ENCODE measurements at places on chromosomes 5 and 9. TPM values are rescaled to one million over a fixed set of nuclear protein-coding genes. Genes with fewer than 3 reads are reported as not detected.

DNA sequence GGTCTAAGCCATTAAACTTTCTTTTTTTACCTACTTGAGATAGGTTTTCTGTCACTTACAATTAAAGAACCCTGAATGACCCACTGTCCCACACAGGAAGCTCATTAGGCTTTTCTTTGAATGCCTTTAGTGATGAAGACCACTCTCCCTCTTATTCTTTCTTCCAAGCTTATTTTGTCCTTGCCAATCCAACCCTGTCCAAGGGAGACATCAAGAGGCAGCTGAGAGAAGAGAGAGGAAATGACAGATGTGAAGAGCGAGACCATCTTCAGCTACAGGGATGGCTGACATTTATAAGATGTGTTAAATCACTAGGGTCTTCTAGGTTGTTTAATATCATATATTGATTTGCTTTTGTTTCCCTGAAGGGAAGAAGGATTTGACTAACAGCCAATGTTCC, 133.5 kb downstream of the FAM114A2 start:
- DNase-seq: no peak
- H3K27me3 ChIP-seq: no peaks in the 10 kb centered on the region
- H3K36me3 ChIP-seq: no peaks in the 10 kb centered on the region
- no peaks in the 10 kb centered on the region for H3K4me1 ChIP-seq
- H3K4me3 ChIP-seq: no peak overlapping the region

DNA sequence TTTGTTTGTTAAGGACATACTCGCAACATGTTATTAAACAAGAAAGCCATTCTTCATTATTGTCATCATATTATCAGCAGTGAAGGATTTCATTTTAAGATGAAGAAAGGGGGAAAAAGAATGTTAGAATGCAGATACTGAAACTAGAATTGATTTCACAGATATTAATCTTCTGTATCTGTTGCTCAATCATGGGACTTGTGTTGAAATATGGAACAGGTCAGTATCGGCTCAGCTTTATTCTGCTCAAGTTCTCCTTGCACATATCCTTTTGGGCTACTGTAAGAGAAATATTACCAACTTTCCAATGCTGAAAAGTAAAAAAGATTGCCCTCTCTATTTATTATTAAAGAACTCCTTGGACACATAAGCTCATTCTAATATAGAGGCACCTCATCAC, 13.8 kb upstream of the ANXA1 start:
- no peak overlapping the region for H3K4me3 ChIP-seq
- H3K4me1 ChIP-seq: peaks cover 12% of the 10 kb centered on the region
- H3K27ac ChIP-seq: no peak overlapping the region
- DNase-seq: no peak

- no peak for DNase-seq
- peaks cover 14% of the 10 kb centered on the region for H3K4me1 ChIP-seq
- no peak overlapping the region for H3K4me3 ChIP-seq
- H3K27me3 ChIP-seq: no peaks in the 10 kb centered on the region
- no peak overlapping the region for H3K27ac ChIP-seq
These were observed 33.0 kb downstream of the SSBP2 start for GRCh38 chr5:81717860-81718259.

- DNase-seq: no peak
- no peaks in the 10 kb centered on the region for H3K4me1 ChIP-seq
- H3K27me3 ChIP-seq: no peaks in the 10 kb centered on the region
- H3K4me3 ChIP-seq: no peak overlapping the region
These were observed 567.4 kb downstream of the PRR16 start for GRCh38 chr5:121031491-121031890.

- no peak overlapping the region for H3K4me3 ChIP-seq
- no peaks in the 10 kb centered on the region for H3K27me3 ChIP-seq
- H3K4me1 ChIP-seq: peaks cover 9% of the 10 kb centered on the region
- no peak overlapping the region for H3K27ac ChIP-seq
- H3K36me3 ChIP-seq: no peaks in the 10 kb centered on the region
These were observed 28.0 kb upstream of the PLIN2 start for GRCh38 chr9:19155106-19155935.

DNA sequence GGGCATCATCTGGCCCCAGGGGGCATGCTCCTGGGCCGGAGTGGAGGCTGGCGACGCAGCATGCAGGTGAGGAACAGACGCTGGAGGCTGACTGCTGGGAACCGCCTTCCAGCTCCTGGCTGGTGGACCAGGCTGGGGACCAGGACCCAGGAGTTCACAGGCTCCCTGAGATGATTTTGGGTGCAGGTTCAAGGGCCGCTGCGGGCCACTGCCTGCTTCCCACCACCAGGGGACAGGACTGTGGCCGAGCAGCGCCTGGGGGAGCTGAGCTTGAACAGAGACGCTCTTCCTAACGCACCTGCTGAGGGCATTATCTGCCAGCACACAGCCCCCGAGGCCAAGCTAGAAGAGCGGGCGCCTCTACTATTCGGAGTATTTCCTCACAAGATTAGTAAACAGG, 132.1 kb upstream of the RAPGEF1 start:
- no peak for DNase-seq
- H3K4me3 ChIP-seq: no peak overlapping the region

Gene FBN2
- total RNA-seq: 26.3 TPM

All from heart right ventricle (tissue), 16 donors.